ENCODE measurements at places on chromosomes 4 and X.

GRCh38 chrX:72040506-72040905 is 91.2 kb downstream of the RTL5 start:
- no peaks in the 10 kb centered on the region for H3K27me3 ChIP-seq
- peaks cover 17% of the 10 kb centered on the region for H3K4me1 ChIP-seq

DNA sequence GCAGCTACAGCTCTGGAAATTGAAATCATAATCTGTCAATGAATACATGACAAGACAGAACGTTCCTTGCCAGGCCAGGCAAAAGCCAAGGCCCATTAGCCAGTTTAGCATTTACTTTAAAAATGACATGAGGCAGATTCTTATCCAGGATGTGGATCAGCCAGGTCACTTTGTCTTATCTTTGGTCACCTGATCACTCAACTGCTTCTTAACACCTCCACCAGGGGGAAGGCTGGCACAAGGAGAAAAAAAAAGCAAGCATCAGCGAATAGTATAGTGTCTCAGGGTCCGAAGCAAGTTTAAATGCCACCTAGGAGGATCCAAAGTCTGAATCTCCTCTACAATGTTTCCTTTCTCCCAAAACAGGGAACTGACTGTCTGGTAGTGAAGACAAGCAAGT is 18.8 kb downstream of the ATP1B4 start:
- no peaks in the 10 kb centered on the region for H3K36me3 ChIP-seq
- H3K27ac ChIP-seq: no peak overlapping the region
- no peaks in the 10 kb centered on the region for H3K27me3 ChIP-seq
- H3K4me1 ChIP-seq: no peaks in the 10 kb centered on the region
- DNase-seq: no peak

DNA sequence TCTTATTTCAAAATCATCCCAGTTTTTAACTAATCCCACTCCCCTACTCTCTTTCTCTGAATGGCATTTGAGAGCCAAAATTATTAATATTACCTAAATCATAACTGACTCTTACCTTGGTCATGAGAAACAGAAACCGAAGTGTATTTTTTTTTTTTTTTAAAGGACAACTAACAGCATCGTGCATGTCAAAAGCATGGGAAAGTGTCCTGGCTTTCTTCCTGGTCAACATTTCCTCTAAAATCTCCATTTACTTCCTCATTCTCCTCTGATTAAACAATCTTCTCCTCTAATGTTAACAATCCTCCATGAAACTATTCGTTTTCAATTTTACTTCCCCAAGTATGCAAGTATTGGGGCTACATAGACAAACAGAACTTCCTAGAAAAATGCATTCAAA is 2.1 kb upstream of the STS start:
- no peak for DNase-seq
- no peak overlapping the region for H3K4me3 ChIP-seq
- H3K27ac ChIP-seq: no peak overlapping the region

DNA sequence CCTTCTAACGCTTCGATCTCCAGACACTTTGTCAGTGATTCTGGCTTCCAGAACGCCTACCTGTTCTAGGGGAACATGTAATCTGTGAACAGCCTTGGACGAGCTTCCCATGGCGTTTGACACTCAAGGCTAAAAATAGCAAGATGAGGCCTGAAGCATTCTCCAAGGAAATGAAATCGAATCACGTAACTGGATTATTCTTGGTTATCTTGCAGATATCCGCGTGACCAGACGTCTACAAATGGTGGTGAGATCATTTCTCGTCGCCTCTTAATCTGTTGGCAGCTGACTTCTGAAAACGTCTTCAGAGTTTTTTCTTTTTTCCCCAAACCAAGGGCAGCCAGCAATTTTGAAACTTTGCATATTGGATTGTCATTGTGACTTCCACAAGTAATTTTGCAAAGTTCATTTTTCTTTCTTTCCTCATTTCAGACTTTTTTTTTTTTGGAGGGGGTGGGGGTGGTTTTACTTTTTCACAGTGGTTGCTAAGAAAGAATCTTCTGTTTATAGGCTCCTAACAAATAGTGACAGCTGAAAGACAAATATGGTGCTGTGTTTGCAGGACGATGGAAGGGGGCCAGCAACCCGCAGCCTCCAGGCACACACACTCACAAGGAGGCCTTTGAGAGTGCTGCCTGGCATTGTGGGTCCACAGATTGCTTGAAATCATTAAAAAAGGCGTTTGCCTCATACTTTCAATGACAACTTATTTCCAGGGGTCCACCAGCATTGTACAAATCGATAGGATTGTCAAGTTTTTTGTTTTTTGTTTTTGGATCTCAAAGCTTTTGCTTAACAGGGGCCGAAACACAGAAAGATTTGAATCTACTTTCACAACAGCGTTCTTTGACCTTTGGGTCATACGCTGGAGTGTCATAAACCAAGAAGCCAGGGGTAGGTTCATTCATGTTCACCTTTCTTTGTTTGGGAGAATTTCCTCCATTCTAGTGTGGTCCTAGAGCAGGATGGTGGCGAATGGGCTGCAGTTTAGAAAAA is 32.4 kb upstream of the PDLIM3 start:
- DNase-seq: no peak
- H3K4me1 ChIP-seq: no peaks in the 10 kb centered on the region
- no peaks in the 10 kb centered on the region for H3K27me3 ChIP-seq
- H3K36me3 ChIP-seq: no peaks in the 10 kb centered on the region

- no peaks in the 10 kb centered on the region for H3K36me3 ChIP-seq
- H3K27me3 ChIP-seq: no peaks in the 10 kb centered on the region
- peak overlapping the region; percentile 92 for H3K27ac ChIP-seq
- no peak overlapping the region for H3K4me3 ChIP-seq
Measured at GRCh38 chr4:168841672-168842019, 168.4 kb downstream of the CBR4 start.

DNA sequence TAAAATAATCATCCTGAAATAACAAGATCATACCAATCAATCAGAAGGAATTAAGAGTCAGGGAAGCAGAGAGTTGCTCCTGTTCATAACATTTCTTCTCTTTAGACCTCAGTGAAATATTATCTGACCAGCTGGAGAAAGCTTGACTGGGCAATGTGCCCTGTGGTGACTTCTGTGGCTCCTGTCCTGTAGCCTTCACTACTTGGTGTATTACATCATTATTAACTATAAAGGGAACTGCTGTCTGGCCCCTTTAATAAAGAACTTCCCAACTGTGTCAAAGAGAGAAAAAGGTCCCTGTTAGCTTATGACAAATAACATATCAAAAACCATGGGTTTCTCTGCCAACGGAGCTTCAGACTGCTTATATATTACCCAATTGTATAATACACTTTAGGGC is 18.0 kb downstream of the OPHN1 start:
- no peaks in the 10 kb centered on the region for H3K27me3 ChIP-seq
- no peak overlapping the region for H3K4me3 ChIP-seq
- no peak overlapping the region for H3K27ac ChIP-seq

DNA sequence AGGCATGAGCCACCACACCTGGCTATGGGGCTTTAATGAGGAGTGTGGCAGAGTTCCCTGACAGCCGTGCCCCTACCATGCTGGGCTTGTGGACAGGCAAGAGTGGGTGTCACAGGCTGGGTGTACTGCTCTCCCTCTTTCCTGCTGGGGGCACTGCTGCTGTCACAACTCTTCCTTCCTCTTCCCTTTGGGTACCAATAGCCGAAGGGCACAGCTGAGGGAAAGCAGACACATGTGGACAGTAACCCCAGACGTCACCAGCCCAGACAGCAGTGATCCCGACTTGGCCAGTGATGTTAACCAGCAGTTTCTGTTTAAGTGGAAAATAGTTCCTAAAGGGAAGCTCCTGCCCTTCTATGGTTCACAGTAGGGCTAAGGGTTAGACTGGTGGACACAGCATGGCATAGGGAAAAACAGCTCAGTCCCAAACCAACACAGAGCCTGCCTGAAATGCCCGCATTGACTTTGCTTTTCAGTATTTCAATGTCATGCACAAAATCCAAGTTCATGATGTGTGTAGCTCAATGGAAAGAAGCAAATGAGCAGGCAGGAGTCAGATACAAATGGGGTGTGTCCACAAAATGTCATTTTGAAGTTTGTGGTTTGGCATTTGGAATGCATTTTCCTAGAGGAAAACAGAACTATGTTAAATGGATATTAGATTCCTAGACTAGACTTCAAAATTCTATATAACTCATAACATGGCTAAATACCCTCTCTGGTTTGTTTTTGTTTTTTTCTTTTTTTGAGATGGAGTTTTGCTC is 24.9 kb upstream of the DDX3X start:
- H3K36me3 ChIP-seq: no peaks in the 10 kb centered on the region
- DNase-seq: no peak
- no peaks in the 10 kb centered on the region for H3K4me1 ChIP-seq
- H3K27me3 ChIP-seq: no peaks in the 10 kb centered on the region
- H3K4me3 ChIP-seq: no peak overlapping the region
- H3K27ac ChIP-seq: no peak overlapping the region

DNA sequence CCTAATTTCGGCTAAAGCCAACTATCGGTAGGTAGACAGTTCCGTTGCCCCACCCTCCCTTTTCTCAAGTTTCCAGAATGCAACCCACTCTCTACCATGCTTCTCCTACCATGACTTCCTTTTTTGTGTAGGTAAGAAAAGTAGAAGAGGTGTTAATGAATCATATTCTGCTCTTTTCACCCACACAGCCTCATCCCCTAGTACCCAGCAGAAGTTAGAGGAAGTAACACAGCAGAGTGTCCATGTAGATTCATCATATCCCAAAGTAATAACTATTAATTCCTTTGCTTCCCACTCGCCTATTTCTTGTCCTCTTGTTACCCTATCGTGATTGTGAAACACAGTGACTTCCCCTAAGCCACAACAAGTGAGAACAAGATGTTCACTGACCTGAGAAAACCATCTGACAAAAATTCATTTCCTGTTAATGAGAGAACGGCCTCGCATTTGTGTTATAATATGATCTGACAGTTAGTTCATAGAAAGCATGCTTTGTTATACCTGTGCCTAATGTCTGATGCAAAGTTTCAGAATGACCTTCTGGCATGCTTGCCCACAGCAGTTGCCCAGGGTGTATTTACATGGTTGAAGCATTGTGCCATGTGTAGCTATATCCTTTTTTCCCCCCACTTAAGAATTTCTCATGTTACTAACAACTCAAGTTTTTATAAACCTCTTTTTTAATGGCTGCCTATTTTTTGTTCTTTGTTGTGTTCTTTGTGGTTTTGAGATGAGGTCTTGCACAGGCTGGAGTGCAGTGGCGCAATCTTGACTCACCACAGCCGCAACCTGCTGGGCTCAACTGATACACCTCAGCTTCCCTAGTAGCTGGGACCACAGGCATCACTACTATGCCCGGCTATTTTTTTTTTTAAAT is 185.6 kb downstream of the RAP1GDS1 start:
- H3K27me3 ChIP-seq: no peaks in the 10 kb centered on the region
- no peaks in the 10 kb centered on the region for H3K4me1 ChIP-seq
- peak overlapping the region; percentile 10 for H3K27ac ChIP-seq
- H3K4me3 ChIP-seq: no peak overlapping the region
- DNase-seq: no peak
- H3K36me3 ChIP-seq: no peaks in the 10 kb centered on the region

DNA sequence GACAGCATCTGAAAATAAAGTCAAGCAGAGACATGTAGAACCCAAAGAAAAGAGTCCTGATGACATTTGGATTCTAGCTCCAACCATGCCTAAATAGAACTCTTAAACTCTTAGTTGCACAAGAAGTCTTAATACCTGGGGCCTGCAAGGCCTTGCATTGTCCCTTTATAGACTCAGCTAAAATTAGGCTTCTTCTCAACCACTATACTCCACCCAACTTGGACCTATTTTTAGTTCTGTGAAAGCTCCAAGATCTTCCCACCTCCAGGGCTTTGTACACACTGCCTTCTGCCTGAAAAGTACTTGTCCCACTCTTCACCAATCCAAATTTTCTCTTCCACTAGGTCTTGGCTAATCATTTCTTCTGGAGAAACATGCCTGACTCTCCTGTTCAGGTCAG is 36.5 kb downstream of the PLK4 start:
- DNase-seq: no peak
- peaks cover 26% of the 10 kb centered on the region for H3K36me3 ChIP-seq
- no peak overlapping the region for H3K4me3 ChIP-seq

Measured in vagina (tissue), 2 donors.